ENCODE measurements at places on chromosomes 6 and 20.

GRCh38 chr6:5159162-5159561, 74.0 kb downstream of the PPP1R3G start:
- DNase-seq = no peak

DNA sequence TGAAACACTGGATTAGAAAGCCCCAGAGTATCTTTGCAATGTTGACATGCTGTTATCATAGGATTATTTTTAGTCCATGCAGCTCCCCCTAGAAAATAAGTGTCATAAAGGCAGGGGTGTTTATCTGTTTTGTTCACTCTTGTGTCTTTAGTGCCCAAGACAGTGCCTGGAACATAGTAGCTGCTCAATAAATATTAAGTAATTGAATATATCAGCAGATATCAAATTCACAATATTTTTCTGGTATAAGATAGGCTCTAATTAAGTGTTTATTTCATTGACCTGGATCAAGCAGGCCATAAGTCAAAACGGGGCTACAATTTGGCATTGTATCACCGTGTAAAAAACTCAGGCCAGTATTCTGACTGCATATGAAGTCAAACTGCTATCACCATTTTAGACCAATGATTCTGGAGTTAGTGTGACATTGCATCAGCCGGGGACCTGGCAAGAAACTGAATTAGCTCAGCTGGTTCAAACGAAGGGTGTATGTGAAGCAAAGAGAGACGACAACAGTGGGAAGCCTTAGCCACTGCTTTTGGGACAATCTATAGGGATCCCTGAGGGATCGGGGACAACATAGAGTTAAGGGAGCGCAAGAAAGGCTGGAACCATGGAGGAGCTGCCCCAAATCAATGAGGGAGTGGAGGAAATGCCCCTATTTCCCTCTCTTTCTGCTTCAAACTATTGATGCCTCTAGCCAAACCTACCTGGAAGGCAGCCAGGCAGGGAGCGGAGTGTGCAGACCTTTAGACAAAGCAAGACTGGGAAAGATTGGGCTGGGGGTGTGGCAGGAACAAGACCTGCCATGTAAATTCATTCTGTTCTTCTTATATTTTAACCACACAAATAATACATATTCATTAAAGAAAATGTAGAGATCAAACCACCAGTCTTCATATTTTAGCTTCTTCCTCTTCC, 112.2 kb downstream of the PLEKHG1 start:
- no peak for DNase-seq

- no peak for DNase-seq
These were observed 1037.4 kb downstream of the KIF16B start for GRCh38 chr20:15535863-15536262.

DNA sequence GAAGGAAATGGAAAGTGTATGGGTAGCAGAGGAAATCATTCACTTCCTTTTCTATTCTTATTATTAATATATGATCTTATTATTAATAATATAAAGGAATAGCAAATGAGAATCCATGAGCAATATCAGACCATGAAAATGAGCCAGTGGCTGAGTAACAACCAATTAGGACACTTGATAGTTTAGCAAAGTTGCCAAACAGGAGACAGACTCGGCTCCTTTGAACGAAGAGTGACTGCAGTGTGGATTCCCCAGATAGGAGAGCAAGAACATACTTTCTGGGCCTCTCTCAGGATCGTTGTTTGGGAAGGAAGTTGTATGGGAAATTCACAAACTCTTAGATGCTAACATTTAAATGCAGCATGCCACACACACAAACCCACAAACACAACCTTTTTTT, 222.0 kb downstream of the KHDC1L start:
- DNase-seq = no peak

GRCh38 chr6:2848851-2849250, 7.2 kb upstream of the SERPINB1 start:
- no peak for DNase-seq

DNA sequence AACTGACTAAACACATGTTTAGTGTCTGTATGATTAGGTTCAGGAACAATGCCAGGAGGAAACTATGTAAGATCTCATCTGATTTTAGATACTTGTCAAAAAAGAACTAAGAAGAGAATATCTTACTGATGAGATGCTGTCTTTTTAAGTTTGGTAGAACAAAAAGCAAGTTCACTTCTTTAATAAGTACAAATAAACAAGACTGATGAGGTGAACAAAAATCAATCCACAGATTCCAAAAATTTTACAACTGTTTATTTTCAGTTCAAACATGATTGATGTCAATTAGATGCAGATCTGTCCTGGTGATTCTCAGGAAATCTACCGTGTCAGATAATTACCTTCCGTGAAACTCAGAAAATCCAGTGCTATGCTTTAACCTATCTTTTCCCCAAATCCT, 24.9 kb downstream of the EPHA7 start:
- no peak for DNase-seq

DNA sequence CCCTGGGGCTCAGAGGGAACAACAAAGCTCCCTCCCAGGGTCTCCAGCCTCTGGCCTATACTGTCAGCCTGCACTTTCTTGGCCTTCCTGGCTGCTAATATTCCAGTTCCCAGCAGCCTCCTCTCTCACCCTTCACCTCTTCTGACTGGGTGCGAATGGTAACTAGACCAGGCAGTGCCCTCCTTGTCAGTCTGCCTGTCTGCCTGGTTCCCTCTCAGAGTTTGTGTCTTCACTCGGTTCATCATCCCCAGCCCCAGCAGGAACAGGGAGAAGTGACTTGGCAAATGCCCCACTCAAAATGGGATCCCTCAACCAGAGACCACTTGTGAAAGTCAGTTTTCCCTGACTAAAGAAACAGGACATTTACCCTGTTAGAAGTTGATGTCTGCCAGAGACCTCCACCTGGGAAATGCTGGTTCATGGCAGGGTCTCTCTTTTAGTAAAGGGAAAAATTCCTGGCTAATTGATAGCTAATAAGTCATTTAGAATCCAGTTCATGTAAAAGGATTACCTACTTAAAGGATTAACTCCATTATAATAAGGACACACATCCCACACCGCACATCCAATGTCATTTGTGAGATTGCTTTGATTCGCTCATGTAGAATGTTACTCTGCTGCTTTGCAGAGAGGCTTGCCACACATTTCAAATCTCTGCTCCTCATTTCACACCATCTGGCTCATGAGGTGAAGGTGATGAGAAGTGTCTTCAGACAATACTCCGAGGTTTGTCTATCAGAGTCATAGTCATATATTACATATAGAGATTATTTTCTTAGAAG, 18.6 kb upstream of the MICB start:
- DNase-seq = no peak

- DNase-seq = no peak
These were observed 85.8 kb upstream of the CCDC167 start for GRCh38 chr6:37585523-37585905.

GRCh38 chr6:133724726-133725125, 164.2 kb upstream of the TCF21 start:
- no peak for DNase-seq

DNA sequence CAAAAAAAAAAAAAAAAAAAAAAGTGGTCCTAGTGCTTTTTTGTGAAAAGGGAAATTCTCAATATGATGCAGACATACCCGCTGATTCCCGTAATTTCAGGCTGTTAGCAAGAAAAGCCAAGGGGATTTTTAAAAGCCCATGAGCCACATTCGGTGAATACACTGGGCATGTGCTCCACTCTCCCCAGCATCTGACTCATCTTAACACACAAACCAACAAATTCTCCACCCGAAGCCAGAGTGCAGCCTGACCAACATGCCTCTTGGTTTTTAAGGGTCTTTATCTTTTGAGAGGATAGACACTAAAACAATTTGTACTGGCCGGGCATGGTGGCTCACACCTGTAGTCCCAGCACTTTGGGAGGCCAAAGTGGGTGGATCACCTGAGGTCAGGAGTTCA, 45.5 kb upstream of the CD83 start:
- no peak for DNase-seq

DNA sequence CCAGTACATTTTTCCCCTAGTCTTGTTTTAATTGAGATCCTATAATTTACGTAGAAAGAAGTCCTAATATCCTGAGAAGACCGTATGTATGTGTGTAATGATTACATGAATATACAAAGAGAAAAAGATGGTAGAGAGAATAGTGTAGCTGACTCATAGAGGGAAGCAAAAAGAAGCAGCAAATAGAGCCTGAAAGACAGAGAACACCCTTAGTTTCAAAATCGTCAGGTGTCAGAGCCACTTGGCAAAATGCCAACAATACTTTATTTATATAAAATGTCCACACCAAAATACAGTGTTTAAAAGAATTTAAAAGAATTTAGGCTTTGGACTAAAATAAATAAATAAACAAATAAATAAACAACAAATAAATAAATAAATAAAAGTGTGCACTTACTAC, 1414.1 kb upstream of the EYS start:
- no peak for DNase-seq

DNA sequence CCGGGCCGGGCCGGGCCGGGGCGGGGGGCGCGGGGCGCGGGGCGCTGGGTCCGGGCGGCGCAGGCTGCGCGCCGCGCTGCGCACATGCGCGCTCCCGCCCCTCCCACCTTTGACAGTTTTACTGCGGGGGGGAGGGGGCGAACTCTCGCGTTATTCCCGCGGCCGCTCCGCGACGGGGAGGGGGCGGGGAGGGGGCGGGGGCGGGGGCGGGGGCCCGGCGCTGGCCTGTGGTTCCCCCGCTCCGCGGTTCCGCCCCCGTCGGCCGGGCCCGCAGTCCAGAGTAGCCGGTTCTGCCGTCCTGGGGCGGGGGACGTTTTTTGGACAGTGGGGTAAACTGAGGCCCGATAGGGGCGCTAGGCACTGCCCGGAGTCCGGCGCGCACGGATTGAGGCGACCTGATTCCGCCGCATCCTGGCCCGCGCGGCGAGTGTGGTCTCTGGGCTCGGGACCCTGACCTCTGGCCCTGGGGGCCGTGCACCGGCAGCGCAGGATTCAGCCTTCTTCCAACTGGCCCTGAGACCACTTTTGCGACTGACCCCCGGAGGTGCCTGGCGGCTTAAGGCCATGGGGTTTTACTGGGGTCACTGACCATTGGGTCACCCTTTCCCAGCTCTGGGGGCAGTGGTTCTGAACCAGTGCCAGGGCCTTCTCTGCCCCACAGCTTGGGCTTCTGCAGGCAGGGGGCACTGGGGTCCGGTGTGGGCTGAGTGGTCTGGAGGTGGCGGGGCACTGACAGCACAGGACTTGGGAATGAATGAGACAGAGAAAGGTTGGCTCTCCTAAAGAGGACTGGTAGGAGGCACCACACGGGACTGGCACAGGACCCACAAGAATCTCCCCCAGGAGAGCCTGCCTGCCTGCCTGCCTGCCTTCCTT, at the start of gene ZNF512B:
TSS of gene ZNF512B (minus strand) at position 93 of the 876 bp plus-strand sequence. CDS start 1,980 bp downstream, outside the sequence.
- DNase-seq = peak; percentile 81

- DNase-seq = no peak
These were observed 31.7 kb upstream of the UBR2 start for GRCh38 chr6:42532038-42532669.

DNA sequence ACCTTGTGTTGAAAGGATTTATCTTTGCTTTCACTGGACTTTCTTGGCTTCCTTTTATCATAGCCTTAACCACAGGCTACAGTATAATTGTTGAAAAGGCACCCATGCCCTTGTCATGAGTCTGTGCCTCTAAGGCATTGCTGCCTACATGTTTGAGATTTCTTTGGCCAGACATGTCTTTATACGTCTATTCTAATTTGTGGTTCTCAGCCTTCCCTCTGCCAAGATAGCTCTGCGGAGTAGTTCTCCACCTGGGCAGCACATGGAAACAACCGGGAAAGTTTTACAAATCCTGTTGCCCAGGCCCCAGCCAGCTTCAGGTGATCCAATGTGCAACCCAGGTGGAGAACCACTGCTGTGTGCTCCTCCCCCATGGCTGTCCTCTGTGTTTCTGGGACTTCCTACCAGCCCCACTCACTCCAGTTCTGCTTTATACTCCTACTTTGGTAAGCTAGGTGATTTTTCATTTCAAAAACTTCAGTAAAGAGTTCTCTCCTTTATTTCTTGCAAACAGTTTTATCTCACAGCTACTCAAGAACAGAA, 159.6 kb upstream of the MYLIP start:
- DNase-seq = no peak

DNA sequence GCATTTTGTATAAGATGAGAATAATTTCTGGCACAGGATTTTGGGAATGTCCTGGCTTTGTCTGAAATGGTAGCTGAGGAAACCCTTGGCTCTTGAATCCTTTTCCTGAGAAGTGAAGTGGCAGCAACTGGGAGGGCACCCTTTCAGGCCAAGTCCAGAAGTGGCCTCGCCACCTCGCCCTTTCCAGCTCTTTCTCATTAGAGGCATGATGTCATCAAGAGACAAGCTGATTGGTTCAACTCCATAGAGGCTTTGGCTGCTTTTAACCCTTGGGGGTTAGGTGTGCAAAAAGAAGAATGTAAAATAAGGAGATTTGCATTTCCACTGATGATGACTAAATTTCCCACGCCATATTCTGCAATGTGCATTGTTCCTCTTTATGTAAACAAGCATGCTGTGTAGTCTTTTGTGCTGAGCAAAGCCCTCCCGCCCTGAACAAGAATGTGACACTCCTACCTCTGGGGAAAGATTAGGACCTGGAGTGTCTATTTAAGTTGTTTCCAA, 116.5 kb downstream of the TCP11 start:
- no peak for DNase-seq

DNA sequence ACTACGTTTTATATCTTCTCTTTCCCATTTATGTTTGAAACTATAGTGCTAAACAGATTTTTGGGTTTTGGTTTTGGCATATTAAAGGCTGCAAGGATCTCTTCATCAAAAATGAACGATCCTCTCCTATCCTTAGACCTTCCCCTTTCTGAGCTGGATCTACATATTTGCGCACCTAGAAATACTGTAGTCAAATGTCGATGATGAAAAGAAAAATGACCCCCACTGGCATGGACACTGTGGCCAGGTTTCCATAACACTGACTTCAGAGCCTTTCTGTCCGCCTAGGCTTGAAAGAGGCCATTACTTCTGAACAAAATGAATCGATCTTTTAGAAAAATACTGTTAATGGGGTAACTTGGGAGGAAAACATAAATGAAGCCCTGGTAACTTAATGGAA, 5.8 kb downstream of the FLRT3 start:
- DNase-seq = no peak

- no peak for DNase-seq
These were observed 899.3 kb upstream of the MAP3K7 start for GRCh38 chr6:91486200-91486599.

GRCh38 chr6:162603231-162604015, 124.1 kb downstream of the PRKN start:
- DNase-seq = no peak

GRCh38 chr6:142485256-142485655, 183.4 kb downstream of the ADGRG6 start:
- no peak for DNase-seq

- DNase-seq = no peak
These were observed 164.4 kb downstream of the CDKAL1 start for GRCh38 chr6:20698675-20699074.

- DNase-seq = no peak
These were observed 223.4 kb upstream of the MCHR2 start for GRCh38 chr6:100217225-100218012.

DNA sequence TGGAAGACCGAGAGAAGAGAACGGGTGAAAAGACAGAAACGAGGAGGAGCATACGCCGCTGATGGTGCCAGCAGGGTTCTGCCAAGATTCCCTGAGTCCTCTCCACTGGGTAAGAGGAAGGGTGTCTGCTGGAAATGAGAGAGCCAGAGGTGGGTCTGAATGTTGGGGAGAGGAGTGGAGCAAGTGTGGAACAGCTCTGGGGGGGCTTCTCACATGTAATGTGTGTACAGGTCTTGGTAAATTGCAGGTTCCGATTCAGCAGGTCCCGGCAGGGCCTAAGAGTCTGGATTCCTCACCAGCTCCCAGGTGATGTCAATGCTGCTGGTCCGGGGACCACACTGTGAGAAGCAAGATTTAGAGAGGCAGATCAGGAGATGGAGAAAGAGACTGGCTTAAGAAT, 1.5 kb upstream of the EBF4 start:
- no peak for DNase-seq
